Cardiac muscle cell (in vitro differentiated cells and primary cell): ENCODE measurements at places on chromosomes 2 and 18. TPM values are rescaled to one million over a fixed set of nuclear protein-coding genes. Genes with fewer than 3 reads are reported as not detected.

- H3K4me3 ChIP-seq: no peak overlapping the region
- H3K27ac ChIP-seq: no peak overlapping the region
- H3K4me1 ChIP-seq: peaks cover 8% of the 10 kb centered on the region
- H3K36me3 ChIP-seq: no peaks in the 10 kb centered on the region
These were observed 199.2 kb upstream of the NT5C1B start for GRCh38 chr2:18788592-18788991.

The ZNF385B gene
- 2.7 and 3.0 TPM in 2 replicates for total RNA-seq

GRCh38 chr2:45361666-45362065 is 249.4 kb downstream of the SRBD1 start:
- no peak overlapping the region for H3K27ac ChIP-seq
- DNase-seq: no peak
- no peak overlapping the region for H3K4me3 ChIP-seq

The SNRNP27 gene
- total RNA-seq: 113 and 128 TPM in 2 replicates

The CCDC178 gene
- 0.49 TPM in 1 of 2 replicates, not detected in the other for total RNA-seq

GRCh38 chr2:75541430-75541829 is 19.3 kb downstream of the EVA1A start:
- no peaks in the 10 kb centered on the region for H3K36me3 ChIP-seq
- H3K4me3 ChIP-seq: no peak overlapping the region
- no peak overlapping the region for H3K27ac ChIP-seq
- no peaks in the 10 kb centered on the region for H3K27me3 ChIP-seq

GRCh38 chr18:40921845-40922629 is 1033.0 kb upstream of the PIK3C3 start:
- H3K36me3 ChIP-seq: no peaks in the 10 kb centered on the region
- H3K4me1 ChIP-seq: peaks cover 6% of the 10 kb centered on the region
- no peaks in the 10 kb centered on the region for H3K27me3 ChIP-seq
- no peak for DNase-seq

DNA sequence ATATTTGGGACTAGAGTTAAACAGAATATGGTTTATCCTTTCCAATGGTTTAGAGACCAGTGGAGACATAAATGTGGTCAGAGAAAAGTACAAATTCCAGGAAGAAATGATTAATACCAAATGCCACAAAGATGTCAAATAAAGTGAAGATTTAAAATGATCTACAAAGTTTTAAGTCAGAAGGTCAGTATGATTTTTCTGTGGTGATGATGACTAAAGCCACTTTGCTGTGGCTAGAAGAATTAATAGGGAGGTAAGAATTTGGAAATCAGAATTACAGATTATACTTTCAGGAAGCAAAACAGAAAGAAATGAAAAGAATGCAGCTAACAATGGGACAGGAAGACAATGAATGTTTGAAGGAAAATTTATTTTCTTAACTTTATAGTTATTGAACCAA is 91.5 kb upstream of the CDH7 start:
- no peak overlapping the region for H3K27ac ChIP-seq
- no peak overlapping the region for H3K4me3 ChIP-seq
- H3K4me1 ChIP-seq: no peaks in the 10 kb centered on the region
- no peaks in the 10 kb centered on the region for H3K27me3 ChIP-seq
- no peak for DNase-seq

DNA sequence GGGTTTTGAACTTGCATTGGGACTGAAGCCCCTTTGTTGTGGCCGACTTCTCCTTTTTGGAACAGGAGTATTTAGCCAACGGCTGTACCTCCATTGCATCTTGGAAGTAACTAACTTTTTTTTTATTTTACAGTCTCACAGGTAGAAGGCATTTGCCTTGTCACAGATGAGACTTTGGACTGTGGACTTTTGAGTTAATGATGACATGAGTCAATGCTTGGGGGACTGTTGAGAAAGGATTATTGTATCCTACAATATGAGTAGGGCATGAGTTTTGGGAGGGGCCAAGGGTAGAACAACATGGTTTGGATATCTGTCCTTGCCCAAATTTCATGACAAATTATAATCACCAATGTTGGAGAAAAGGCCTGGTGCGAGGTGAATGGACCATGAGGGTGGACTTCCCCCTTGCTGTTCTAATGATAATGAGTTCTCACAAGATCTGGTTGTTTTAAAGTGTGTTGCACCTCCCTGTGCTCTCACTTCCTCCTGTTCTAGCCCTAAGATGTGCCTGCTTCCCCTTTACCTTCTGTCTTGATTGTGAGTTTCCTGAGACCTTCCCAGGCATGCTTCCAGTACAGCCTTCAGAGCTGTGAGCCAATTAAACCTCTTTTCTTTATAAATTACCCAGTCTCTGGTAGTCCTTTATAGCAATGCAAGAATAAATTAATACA is 1269.4 kb upstream of the CHAC2 start:
- H3K27ac ChIP-seq: no peak overlapping the region
- H3K36me3 ChIP-seq: no peaks in the 10 kb centered on the region
- no peak for DNase-seq
- H3K27me3 ChIP-seq: no peaks in the 10 kb centered on the region
- peaks cover 12% of the 10 kb centered on the region for H3K4me1 ChIP-seq

GRCh38 chr18:48838166-48838775 is 112.5 kb downstream of the SMAD7 start:
- H3K27me3 ChIP-seq: no peaks in the 10 kb centered on the region
- H3K27ac ChIP-seq: no peak overlapping the region
- no peak overlapping the region for H3K4me3 ChIP-seq
- no peaks in the 10 kb centered on the region for H3K36me3 ChIP-seq
- peaks cover 52% of the 10 kb centered on the region for H3K4me1 ChIP-seq

GRCh38 chr2:102357937-102358336 is 2.3 kb downstream of the IL18R1 start:
- no peak overlapping the region for H3K4me3 ChIP-seq
- peaks cover 36% of the 10 kb centered on the region for H3K27me3 ChIP-seq
- H3K36me3 ChIP-seq: no peaks in the 10 kb centered on the region
- no peaks in the 10 kb centered on the region for H3K4me1 ChIP-seq
- no peak for DNase-seq

The ALPP gene
- total RNA-seq: not detected in 2 replicates

- no peak overlapping the region for H3K27ac ChIP-seq
- no peaks in the 10 kb centered on the region for H3K27me3 ChIP-seq
- H3K36me3 ChIP-seq: no peaks in the 10 kb centered on the region
These were observed 539.1 kb downstream of the PLCL1 start for GRCh38 chr2:198343471-198343870.

The SERPINB3 gene
- total RNA-seq: not detected in 2 replicates

The PROKR1 gene
- total RNA-seq: 0.04 and 0.06 TPM in 2 replicates

- no peaks in the 10 kb centered on the region for H3K36me3 ChIP-seq
- H3K27ac ChIP-seq: no peak overlapping the region
- H3K27me3 ChIP-seq: no peaks in the 10 kb centered on the region
- H3K4me3 ChIP-seq: no peak overlapping the region
- no peaks in the 10 kb centered on the region for H3K4me1 ChIP-seq
- no peak for DNase-seq
These were observed 59.4 kb downstream of the FMNL2 start for GRCh38 chr2:152394326-152394725.

DNA sequence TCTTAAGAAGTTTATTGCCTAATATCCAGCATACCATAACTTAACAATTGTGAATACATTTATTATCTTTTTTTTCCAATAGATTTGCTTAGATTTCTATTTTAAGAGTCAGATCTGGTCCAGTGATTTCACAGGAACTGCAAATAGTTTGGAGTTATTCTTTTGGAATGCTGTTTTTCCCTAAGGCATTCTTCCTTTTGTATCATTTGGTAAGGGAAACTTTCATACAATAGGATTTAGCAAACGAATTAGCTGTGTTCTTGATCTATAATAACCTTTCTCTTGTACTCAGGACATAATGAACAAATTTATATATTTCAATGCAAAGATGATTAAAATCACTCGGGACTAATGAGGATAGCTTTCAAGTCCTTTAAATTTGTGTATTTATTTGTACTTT is 201.6 kb downstream of the ERBB4 start:
- H3K4me1 ChIP-seq: peaks cover 18% of the 10 kb centered on the region
- H3K27me3 ChIP-seq: no peaks in the 10 kb centered on the region
- no peaks in the 10 kb centered on the region for H3K36me3 ChIP-seq
- H3K4me3 ChIP-seq: no peak overlapping the region
- no peak for DNase-seq

- H3K27ac ChIP-seq: no peak overlapping the region
- H3K4me3 ChIP-seq: no peak overlapping the region
- no peaks in the 10 kb centered on the region for H3K36me3 ChIP-seq
- H3K27me3 ChIP-seq: no peaks in the 10 kb centered on the region
- no peak for DNase-seq
These were observed 77.1 kb upstream of the UGP2 start for GRCh38 chr2:63764630-63765029.

DNA sequence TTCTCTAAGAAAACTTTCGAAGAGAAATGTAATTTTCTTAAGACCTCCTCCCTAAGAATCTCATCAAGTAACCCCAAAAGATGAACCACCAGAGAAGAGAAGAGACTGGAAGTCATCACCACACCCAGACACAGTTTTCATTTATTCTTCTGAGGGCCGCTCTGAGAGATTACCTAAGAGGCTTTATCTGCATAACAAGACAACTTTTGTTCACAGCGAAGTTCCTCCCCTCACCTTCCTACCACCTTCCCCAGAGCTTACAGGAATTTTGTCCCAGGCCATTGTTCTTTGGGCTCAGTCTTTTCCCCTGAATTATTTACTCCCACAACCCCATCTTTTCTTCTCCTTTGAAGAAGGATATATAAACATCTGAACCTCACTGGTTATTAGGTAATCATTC is 92.8 kb downstream of the AKAIN1 start:
- no peaks in the 10 kb centered on the region for H3K36me3 ChIP-seq
- no peak for DNase-seq
- no peaks in the 10 kb centered on the region for H3K4me1 ChIP-seq
- no peak overlapping the region for H3K27ac ChIP-seq

The UGT1A5 gene
- total RNA-seq: not detected in 2 replicates

DNA sequence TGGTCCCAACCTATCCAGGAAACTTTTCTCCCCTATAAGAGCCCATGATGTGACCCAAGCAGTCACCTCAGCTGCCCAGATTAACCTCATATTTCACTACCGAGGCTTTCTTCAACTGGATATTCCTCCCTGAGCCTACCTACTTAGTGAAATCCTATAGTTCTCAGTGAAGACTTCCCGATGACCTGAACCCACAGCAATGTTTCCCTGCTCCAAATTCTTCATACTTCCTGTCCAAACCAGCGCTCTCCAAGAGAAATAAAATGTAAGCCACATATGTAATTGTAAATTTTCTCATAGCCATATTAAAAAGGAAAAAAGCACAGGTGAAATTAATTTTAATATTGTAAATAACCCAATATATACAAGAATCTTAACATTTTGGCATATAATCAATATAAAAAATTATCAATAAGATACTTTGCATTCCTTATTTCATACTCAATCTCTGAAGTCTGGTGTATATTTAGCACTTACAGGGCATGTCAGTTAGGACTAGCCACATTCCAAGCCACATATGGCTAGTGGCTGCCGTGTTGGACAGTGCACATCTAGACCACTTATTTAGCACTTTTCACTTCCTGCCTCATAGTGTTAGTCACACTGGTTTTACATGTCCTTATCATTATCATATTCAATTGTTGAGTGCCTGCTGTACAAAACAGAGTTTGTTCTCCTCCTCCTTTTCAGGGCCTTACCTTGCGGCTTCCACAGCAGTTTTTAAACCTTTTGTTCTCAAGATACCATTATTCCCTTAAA is 1.9 kb upstream of the STAT4 start:
- DNase-seq: peak; percentile 47
- peaks cover 12% of the 10 kb centered on the region for H3K4me1 ChIP-seq
- H3K4me3 ChIP-seq: no peak overlapping the region
- H3K27ac ChIP-seq: no peak overlapping the region
- H3K36me3 ChIP-seq: no peaks in the 10 kb centered on the region
- H3K27me3 ChIP-seq: peaks cover 30% of the 10 kb centered on the region

- peak; percentile 45 for DNase-seq
- no peaks in the 10 kb centered on the region for H3K27me3 ChIP-seq
- no peak overlapping the region for H3K4me3 ChIP-seq
- no peaks in the 10 kb centered on the region for H3K36me3 ChIP-seq
These were observed 201.5 kb upstream of the SLC35G4 start for GRCh38 chr18:11407940-11408339.

GRCh38 chr2:202965810-202966460 is 48.7 kb upstream of the NBEAL1 start:
- peak overlapping the region; percentile 27 for H3K27ac ChIP-seq
- peak; percentile 80 for DNase-seq
- no peak overlapping the region for H3K4me3 ChIP-seq
- H3K36me3 ChIP-seq: no peaks in the 10 kb centered on the region
- H3K4me1 ChIP-seq: peaks cover 3% of the 10 kb centered on the region
